Effector CD4-positive, alpha-beta T cell (primary cell): ENCODE measurements at places on chromosomes 2 and 18.

- no peak for DNase-seq
Measured at GRCh38 chr2:48146552-48146951, 240.3 kb upstream of the FBXO11 start.

DNA sequence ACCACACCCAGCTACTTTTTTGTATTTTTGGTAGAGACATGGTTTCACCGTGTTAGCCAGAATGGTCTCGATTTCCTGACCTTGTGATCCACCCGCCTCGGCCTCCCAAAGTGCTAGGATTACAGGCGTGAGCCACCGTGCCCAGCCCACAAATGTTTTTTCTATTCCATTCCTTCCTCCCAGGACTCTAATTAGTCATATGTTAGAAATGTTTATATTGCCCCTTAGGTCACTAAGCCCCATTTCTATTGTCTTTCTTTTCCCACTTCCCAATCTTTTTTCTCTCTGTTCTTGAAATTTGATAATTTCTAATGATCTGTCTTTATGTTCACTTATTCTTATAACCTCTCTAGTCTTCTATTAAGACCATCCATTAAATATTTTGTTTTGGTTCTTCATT, 31.3 kb upstream of the CDCA7 start:
- no peak for DNase-seq

DNA sequence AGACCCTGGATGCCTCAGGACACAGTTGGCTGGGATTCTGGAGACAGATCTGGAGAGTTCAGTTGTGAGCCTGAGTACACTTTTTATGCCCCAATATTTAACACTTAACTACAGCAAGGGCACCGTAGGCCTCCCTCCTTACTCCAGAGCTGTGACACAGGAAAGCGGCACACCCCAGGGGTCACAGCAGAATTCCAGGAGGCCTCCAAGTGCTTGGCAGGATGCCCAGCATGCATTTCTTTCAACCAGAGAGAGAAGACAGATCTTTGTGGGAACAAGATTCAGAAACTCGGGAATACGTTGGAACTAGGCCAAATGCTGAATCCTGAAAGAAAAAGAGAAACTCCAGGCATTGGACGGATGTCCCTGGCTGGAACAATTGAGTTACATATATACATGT, 199.2 kb upstream of the NT5C1B start:
- no peak for DNase-seq

DNA sequence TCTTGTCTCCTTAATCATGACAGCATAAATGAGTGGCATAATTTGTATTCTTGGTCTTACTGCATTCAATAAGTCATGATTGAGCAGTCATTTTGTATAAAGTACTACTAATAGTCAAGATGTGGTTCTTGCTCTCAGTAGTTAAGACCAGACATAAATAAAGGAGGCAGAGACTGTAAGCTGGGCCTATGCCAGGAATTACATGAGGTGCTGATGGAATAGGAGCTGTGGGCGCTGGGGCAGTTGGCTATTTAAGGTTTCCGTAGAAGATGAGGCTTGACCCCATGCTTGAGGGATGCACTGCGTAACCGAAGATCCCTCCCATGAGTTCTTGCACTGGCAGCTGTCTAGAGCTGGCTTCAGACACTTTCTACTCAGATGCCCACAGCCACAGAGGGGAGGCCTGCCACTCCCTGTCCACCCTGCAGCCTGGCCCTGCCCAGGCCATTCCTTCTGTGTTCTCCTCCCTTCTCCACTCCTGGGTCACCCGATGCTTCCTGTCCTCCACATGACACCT, 150.9 kb upstream of the REV1 start:
- no peak for DNase-seq

- DNase-seq: no peak
Measured at GRCh38 chr2:109497463-109497862, 116.3 kb downstream of the SEPTIN10 start.

DNA sequence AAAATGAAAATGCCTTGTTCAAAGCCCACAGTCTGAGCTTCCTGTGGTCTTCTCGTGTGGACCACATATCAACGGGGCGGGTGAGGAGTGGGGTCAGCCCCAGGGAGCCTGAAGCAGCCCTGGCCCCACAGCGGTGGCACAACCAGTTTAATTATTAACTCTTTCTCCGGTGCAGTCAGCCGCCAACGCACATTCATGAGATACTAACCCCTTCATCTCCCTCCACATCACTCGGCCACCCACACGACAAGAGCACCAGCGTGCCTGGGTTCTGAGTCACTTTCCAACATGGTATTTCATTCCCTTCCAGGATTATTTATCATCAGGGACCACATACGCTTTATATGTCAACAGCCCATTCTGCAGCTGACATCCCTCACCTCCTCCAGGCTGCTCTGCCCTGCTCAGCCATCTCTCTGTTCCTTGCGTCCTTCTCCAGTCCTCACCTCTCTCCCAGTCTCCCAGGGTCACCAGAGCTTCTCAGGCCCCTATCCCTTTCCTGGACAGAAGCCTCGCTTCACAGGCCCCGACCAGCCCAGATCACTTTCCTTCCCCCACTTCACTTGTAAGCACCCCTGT, 48.0 kb upstream of the ID2 start:
- DNase-seq: no peak

GRCh38 chr2:108922141-108922915, 66.7 kb downstream of the EDAR start:
- no peak for DNase-seq

DNA sequence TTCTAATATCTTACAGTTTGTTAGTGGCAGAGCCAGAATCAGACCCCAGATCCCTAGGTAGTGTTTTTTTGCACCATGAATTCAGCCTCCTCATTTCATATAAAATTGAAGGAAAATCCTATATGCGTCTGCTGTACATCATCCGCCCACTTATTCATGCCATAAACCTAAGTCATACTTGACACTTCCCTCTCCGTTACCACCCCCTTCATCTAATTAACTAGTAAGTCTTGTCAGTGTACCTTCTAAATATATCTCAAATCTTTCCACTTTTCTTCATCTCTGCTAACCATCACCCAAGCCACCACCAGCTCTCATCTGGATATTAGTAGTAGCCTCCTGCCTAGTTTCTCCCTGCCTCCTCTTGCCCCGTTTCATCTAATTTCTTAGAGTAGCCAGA, 248.7 kb upstream of the SIX3 start:
- no peak for DNase-seq

DNA sequence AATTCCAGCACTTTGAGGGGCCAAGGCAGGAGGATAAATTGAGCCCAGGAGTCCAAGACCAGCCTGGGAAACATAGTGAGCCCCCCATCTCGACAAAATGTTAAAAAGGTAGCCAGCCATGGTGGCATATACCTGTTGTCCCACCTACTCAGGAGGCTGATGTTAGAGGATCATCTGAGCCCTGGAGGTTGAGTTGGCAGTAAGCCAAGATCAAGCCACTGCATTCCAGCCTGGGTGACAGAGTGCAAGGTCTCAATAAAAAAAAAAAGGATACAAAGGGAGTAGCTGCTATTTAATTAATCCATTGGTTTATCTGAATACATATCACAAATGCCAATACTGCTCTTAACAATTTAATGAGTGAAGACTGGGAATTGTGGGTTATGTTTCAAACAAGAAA, 327.8 kb downstream of the CPS1 start:
- no peak for DNase-seq
